ENCODE measurements at places on chromosomes 4 and X. TPM values are rescaled to one million over a fixed set of nuclear protein-coding genes. Genes with fewer than 3 reads are reported as not detected.

Gene GAB3
- total RNA-seq: 5.5 TPM

Gene DRD5
- total RNA-seq: not detected

Gene C4orf51
- not detected for total RNA-seq

Gene TRPC5OS
- total RNA-seq: not detected

Gene HSFX3
- total RNA-seq: not detected

Gene LRCH2
- total RNA-seq: not detected

Gene CSAG1
- not detected for total RNA-seq

Gene TGIF2LX
- not detected for total RNA-seq

Gene CLTRN
- 0.17 TPM for total RNA-seq

Gene TEX13D
- not detected for total RNA-seq

Gene RGS12
- 10.9 TPM for total RNA-seq

Gene CAMK2D
- 37.8 TPM for total RNA-seq

Gene ADRA2C
- not detected for total RNA-seq

Gene ENAM
- 0.46 TPM for total RNA-seq

Gene BOD1L1
- total RNA-seq: 43.1 TPM

GRCh38 chr4:70619288-70619687 lies 9.3 kb upstream of the ENAM start:
- no peak overlapping the region for H3K4me3 ChIP-seq
- H3K27ac ChIP-seq: no peak overlapping the region
- H3K36me3 ChIP-seq: no peaks in the 10 kb centered on the region
- DNase-seq: no peak

GRCh38 chr4:90597927-90598326 lies 470.7 kb downstream of the CCSER1 start:
- H3K36me3 ChIP-seq: no peaks in the 10 kb centered on the region
- DNase-seq: no peak
- H3K27ac ChIP-seq: no peak overlapping the region
- no peaks in the 10 kb centered on the region for H3K4me1 ChIP-seq
- no peaks in the 10 kb centered on the region for H3K27me3 ChIP-seq

DNA sequence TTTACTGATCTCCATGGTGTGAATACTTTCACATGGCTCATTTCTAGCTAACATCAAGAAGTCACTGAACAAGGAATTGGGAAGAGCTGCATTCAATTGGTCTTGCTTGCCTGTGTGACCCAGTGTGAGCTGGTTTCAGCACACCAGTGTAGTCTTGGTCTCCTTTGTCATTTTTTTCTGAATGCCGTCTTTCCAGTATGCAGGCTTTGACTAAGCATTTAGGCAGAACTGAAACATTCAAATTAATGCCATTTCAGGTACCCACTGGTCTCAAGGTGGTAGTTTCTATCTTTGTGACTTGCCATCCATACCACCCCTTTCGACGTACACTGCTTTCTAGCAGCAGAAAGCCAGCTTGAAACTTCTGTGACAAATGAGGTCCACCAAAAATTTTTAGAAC lies 550.5 kb upstream of the BOD1L1 start:
- peak; percentile 5 for DNase-seq
- peaks cover 20% of the 10 kb centered on the region for H3K4me1 ChIP-seq
- no peaks in the 10 kb centered on the region for H3K27me3 ChIP-seq

DNA sequence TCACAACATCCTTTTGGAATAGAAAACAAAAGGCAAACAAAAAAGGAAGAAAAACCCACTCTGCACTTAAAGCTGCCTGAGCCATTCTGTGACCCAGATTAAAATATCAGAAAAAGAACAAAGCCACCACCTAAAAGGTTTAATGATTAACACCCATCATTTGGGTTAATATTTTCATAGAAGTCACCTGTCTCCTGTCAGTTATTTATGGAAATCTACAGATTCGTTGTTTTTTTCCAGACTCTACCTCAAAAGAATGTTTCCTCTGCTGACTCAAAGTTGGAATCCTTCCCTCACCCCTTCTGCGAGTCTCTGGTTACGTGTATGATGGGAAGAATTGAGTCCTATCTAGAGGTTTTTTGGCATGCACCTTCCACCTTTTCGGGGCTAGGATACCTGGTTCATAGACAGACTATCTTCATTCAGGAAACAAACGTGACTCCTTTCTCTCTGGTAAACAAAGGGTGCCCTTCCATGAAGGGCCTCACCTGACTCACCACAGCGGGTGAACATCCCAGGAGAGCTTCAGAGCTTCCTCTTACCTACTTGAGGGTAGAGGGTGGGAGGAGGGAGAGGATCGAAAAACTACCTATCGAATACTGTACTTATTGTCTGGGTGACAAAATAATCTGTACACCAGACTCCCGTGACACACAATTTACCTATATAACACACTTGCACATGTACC lies 19.6 kb upstream of the CA5B start:
- no peak overlapping the region for H3K27ac ChIP-seq
- DNase-seq: no peak

DNA sequence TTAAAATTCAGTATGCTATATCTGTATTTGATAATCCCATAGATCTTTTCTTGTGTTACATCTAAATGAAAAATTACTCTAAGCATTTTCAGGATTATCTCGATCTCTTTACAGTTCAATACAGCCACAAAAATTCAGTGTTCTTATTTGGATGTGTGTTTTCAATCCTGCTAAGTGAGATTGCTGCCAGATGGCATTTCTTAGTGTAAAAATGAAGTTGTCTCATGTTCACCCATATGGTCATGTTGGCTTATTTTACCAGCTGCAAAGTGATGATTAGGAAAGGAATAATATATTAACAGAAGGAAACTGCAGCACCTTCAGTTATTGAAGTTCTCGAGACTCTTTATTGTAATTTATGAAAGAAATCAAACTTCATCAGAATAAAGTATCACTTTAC lies 12.1 kb upstream of the FAM47A start:
- no peak overlapping the region for H3K4me3 ChIP-seq
- DNase-seq: no peak
- no peaks in the 10 kb centered on the region for H3K4me1 ChIP-seq
- H3K27ac ChIP-seq: no peak overlapping the region
- H3K27me3 ChIP-seq: no peaks in the 10 kb centered on the region

- H3K4me3 ChIP-seq: no peak overlapping the region
- no peaks in the 10 kb centered on the region for H3K4me1 ChIP-seq
- H3K27me3 ChIP-seq: no peaks in the 10 kb centered on the region
- H3K27ac ChIP-seq: no peak overlapping the region
- no peaks in the 10 kb centered on the region for H3K36me3 ChIP-seq
- no peak for DNase-seq
These were observed 421.7 kb upstream of the HTR2C start for GRCh38 chrX:114162068-114162735.

- H3K4me3 ChIP-seq: no peak overlapping the region
- H3K27me3 ChIP-seq: peaks cover 14% of the 10 kb centered on the region
- DNase-seq: no peak
These were observed 110.1 kb downstream of the LARP7 start for GRCh38 chr4:112747036-112747435.

- no peak for DNase-seq
- H3K27me3 ChIP-seq: no peaks in the 10 kb centered on the region
- H3K4me1 ChIP-seq: peaks cover 58% of the 10 kb centered on the region
- H3K27ac ChIP-seq: no peak overlapping the region
These were observed 2.8 kb downstream of the CENPU start for GRCh38 chr4:184731056-184731455.

DNA sequence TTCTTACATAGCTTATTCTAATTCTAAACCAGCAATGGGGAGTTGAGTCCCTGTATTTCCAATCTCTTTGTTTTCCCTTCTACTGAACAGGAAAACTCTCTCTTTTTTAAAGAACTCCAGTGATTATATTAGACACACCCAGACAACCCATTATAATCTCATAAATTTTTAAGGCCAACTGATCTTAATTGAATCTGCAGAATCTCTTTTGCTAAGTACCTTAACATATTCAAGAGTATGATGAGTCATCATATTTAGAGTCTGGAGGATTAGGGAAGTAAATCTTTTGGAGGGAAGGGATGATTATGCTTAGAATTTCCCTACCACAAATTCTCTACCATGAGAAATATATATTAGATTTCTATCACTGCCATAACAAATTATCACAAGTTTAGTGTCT lies 705.1 kb downstream of the CENPC start:
- H3K36me3 ChIP-seq: no peaks in the 10 kb centered on the region
- no peaks in the 10 kb centered on the region for H3K27me3 ChIP-seq
- H3K27ac ChIP-seq: no peak overlapping the region
- no peaks in the 10 kb centered on the region for H3K4me1 ChIP-seq

GRCh38 chrX:86171366-86171765 lies 23.1 kb downstream of the DACH2 start:
- no peak overlapping the region for H3K4me3 ChIP-seq
- no peaks in the 10 kb centered on the region for H3K4me1 ChIP-seq
- H3K36me3 ChIP-seq: no peaks in the 10 kb centered on the region
- DNase-seq: no peak

- peaks cover 20% of the 10 kb centered on the region for H3K27me3 ChIP-seq
- H3K4me1 ChIP-seq: no peaks in the 10 kb centered on the region
- no peak for DNase-seq
- no peak overlapping the region for H3K4me3 ChIP-seq
- H3K36me3 ChIP-seq: no peaks in the 10 kb centered on the region
These were observed 8.9 kb upstream of the TMA16 start for GRCh38 chr4:163485589-163485988.

DNA sequence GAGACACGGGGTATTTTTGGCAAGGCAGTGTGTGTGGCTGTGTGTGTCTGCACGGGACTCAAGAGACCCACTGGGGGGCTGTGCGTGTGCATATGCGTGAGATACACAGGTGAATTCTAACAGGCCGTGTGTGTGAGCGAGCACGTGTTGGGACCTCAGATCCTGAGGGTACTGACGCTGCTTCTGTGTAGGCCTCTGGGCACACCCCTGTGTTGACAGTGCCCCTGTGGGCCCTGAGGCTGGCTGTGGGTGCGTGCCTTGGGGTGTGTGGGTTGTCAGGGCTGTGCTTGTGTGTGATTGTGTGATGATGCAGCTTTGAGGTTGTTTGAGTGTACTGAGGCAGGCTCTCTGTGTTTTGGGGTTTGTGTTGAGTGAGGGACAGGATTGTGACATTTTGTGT lies 13.9 kb downstream of the FOXP3 start:
- H3K27ac ChIP-seq: peak overlapping the region; percentile 36
- H3K4me3 ChIP-seq: no peak overlapping the region
- H3K4me1 ChIP-seq: peaks cover 3% of the 10 kb centered on the region
- DNase-seq: no peak

- H3K4me3 ChIP-seq: no peak overlapping the region
- H3K4me1 ChIP-seq: peaks cover 23% of the 10 kb centered on the region
These were observed 7.8 kb downstream of the UBA1 start for GRCh38 chrX:47201345-47201944.

- H3K27me3 ChIP-seq: peaks cover 50% of the 10 kb centered on the region
- no peaks in the 10 kb centered on the region for H3K36me3 ChIP-seq
- peaks cover 16% of the 10 kb centered on the region for H3K4me1 ChIP-seq
- H3K4me3 ChIP-seq: no peak overlapping the region
These were observed 2.3 kb downstream of the FRMPD3 start for GRCh38 chrX:107451731-107452130.

DNA sequence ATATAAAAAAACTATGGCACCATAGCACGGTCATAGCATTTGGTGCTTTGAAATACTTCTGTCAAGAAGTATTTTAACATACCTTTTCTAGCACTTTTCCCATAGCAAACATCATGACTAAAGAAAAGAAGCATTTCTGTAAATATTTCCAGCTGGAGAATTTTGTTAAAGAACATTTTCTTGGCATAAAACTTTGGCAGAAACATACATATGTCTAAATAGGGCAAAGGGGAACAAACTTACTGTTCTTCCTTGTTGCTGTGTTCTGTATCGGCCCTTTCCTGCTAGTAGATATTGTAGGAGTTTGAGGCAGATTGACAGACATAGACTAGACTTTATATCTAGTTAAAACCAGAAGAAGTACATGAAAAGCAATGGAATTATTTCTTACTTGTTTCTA lies 2368.5 kb downstream of the PCDH7 start:
- H3K36me3 ChIP-seq: no peaks in the 10 kb centered on the region
- H3K4me1 ChIP-seq: no peaks in the 10 kb centered on the region
- H3K27me3 ChIP-seq: no peaks in the 10 kb centered on the region
- no peak overlapping the region for H3K4me3 ChIP-seq

- H3K4me1 ChIP-seq: no peaks in the 10 kb centered on the region
- no peaks in the 10 kb centered on the region for H3K27me3 ChIP-seq
- no peak for DNase-seq
- no peak overlapping the region for H3K4me3 ChIP-seq
These were observed 192.6 kb downstream of the PDGFC start for GRCh38 chr4:156779042-156779441.

DNA sequence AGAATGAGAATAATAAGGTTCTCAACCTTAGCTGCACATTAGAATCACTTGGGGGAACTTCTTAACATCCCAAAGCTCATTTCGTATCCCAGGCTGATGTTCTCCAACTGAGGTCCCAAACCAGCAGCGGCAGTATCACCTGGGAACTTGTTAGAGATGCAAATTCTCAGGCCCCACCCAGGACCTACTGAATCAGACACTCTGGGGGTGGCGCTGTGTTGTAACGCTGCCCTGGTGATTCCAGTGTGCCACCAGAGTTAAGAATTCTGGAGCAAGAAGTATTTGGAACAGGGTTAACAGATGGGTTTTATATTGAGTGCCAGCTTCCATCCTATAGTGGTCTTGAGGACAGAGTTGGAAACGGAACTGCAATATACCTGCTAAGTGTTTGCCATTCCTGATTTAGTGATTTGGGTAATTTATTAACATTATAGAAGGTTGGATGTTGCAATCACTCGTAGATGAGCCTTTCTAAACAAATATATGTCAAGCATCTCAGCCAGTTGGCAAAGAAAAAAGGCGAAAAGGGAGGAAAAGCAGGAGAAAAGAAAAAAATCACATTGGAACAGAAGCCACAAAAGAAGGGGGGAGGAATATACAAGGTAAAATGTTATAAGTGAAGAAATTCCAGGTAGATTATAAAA lies 141.0 kb downstream of the ARX start:
- H3K27ac ChIP-seq: no peak overlapping the region
- no peak for DNase-seq
- no peak overlapping the region for H3K4me3 ChIP-seq
- no peaks in the 10 kb centered on the region for H3K4me1 ChIP-seq

DNA sequence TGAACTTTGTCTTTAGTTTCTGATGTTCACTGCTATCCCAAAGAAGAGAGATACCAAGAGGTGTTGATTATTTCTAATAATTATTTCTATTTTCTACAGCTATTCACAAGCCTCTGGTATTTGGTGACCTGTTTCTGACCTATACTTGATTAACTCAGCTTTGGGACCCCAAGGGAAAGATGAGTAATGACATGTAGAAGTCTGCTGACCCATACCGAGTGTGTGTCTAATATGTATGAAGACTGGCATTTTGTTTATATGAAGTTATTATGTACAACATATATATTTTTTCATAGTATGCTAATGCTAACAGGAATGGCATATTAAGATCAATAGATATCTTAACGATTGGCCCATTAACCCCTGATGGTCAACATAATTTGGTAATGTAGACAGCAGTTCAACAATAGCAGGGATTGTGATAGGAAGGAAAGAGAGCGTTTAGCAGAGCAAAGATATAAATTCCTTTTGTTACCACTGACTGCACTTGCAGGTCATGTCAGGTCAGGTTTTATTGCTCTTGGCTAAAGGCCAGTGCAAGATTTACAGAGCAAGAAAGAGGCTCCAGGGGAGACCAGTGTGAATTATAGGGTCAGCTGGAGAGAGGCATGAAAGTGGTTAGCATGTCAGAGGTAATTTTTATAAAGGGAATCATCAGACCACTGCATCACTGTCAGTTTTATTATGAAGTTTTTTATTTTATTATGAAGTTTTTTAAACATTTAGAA lies 94.7 kb upstream of the DIPK2B start:
- H3K36me3 ChIP-seq: no peaks in the 10 kb centered on the region
- H3K27ac ChIP-seq: no peak overlapping the region
- no peak for DNase-seq
- no peak overlapping the region for H3K4me3 ChIP-seq
- no peaks in the 10 kb centered on the region for H3K4me1 ChIP-seq
- no peaks in the 10 kb centered on the region for H3K27me3 ChIP-seq

Measured in activated CD4-positive, alpha-beta T cell treated with anti-CD3 and anti-CD28 coated beads, Interleukin-2, amount 10 ng/mL, durations not matched to agents 7 days and 5 days (primary cell).